NCI-H1694 (cell line): ENCODE measurements at places on chromosomes 3 and 15.

GRCh38 chr3:188284455-188285212, 130.7 kb downstream of the LPP start:
- DNase-seq, result no peak

DNA sequence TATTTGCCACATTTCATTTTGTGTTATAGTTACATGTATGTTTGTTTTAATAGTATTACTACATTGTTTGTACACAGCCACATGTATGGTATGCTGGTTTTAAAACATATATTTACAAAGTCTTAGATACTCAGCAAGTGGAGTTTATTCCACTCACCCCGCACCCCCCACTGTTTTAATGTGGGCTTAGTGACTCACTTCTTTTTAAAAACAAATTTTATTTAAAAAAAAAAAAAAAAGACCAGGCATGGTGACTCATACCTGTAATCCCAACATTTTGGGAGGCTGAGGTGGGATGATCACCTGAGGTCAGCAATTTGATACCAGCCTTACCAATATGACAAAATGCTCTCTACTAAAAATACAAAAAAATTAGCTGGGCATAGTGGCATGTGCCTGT, 26.9 kb upstream of the TJP1 start:
- DNase-seq, result no peak

DNA sequence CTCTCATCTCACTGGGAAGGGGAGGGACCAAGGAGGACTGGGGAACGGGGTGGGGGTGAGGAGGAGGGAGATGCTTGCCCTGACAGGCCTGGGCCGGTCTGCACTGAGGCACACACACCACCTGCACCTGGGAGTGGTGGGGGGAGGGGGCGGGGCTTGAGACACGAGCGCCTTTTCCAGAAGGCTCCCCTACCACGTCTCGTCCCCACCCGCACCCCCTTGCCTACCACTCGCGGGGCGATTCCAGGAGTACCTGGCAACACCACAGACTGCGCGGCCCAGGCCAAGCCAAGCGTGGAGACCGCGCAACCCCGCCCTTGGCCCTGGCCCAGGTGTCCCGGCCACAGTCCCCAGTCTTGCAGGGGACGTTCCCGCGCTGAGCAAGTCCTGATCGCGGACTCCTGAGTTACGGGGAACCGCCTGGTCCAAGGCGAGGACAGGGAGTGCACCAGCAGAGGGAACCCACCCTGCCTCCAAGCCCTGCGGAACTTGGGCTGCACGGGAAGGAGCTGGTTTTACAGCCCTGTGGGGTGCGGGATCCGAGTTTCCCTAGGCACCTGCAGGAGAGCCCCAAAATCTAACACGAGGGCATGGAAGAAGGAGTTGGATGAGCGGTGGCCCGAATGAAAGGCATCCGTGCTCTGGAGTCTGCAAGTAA, 68.1 kb upstream of the SH3GL3 start:
- no peak for DNase-seq

GRCh38 chr3:193884027-193884426, 251.9 kb upstream of the HES1 start:
- no peak for DNase-seq

- DNase-seq, result no peak
These were observed 573.3 kb downstream of the EPHB1 start for GRCh38 chr3:135368316-135368715.

GRCh38 chr3:46585799-46586693, 19.9 kb upstream of the LRRC2 start:
- no peak for DNase-seq
